T-helper 1 cell treated with Interleukin-12 subunit alpha and Interleukin-12 subunit beta and Interleukin-4 antibody, amounts not matched to agents 30 ng/mL and 1 ng/mL, for 36 hours (primary cell): ENCODE measurements at places on chromosomes 13 and 19. TPM values are rescaled to one million over a fixed set of nuclear protein-coding genes. Genes with fewer than 3 reads are reported as not detected.

Gene CEACAM16
- total RNA-seq = not detected in 2 replicates

Gene LGALS14
- total RNA-seq = 0.27 and 0.37 TPM in 2 replicates

Gene LYPD5
- total RNA-seq = 0.54 and 0.71 TPM in 2 replicates

Gene ZNF613
- 5.2 and 5.5 TPM in 2 replicates for total RNA-seq

Gene GAPDHS
- total RNA-seq = not detected in 2 replicates

Gene MEX3D
- total RNA-seq = 7.6 and 8.3 TPM in 2 replicates

Gene COL5A3
- total RNA-seq = 0.05 and 0.07 TPM in 2 replicates

Gene ACP5
- 29.0 and 29.6 TPM in 2 replicates for total RNA-seq

Gene IGFL2
- total RNA-seq = not detected in 2 replicates

Gene IL11
- 0.51 and 0.74 TPM in 2 replicates for total RNA-seq

Gene LENG1
- 7.1 and 8.9 TPM in 2 replicates for total RNA-seq

Gene NCR1
- total RNA-seq = not detected in 2 replicates

Gene LSM14A
- total RNA-seq = 124 and 131 TPM in 2 replicates

Gene SYCN
- total RNA-seq = not detected in 2 replicates

Gene SOX1
- not detected in 2 replicates for total RNA-seq

Gene YIPF2
- 27.0 and 32.0 TPM in 2 replicates for total RNA-seq

Gene ZNF578
- 0.22 and 0.37 TPM in 2 replicates for total RNA-seq

Gene FFAR1
- total RNA-seq = 0.07 and 0.17 TPM in 2 replicates

Gene SMIM44
- total RNA-seq = not detected in 2 replicates

Gene CGB8
- total RNA-seq = not detected in 2 replicates

Gene KLC3
- total RNA-seq = not detected in 2 replicates

Gene ONECUT3
- total RNA-seq = not detected in 2 replicates

Gene MBD3L2
- total RNA-seq = not detected in 2 replicates

Gene EFNA2
- total RNA-seq = not detected in 2 replicates

Gene MIR17HG
- 14.6 and 15.7 TPM in 2 replicates for total RNA-seq

Gene DACH1
- total RNA-seq = not detected in 2 replicates

Gene MYO16
- not detected in 2 replicates for total RNA-seq

Gene TMEM91
- total RNA-seq = 3.8 and 4.9 TPM in 2 replicates

Gene ANKRD24
- total RNA-seq = 0.63 and 0.69 TPM in 2 replicates

Gene NCAN
- 0.05 TPM in 1 of 2 replicates, not detected in the other for total RNA-seq

Gene MRPL4
- total RNA-seq = 76.8 and 81.8 TPM in 2 replicates

Gene RNF113B
- not detected in 2 replicates for total RNA-seq

Gene MLLT1
- total RNA-seq = 45.6 and 48.0 TPM in 2 replicates

Gene UBE2L5
- 0.22 TPM in 1 of 2 replicates, not detected in the other for total RNA-seq

Gene ICAM1
- 68.3 and 72.7 TPM in 2 replicates for total RNA-seq

Gene FOXO1
- 35.8 and 37.6 TPM in 2 replicates for total RNA-seq

Gene FBXO17
- 0.22 TPM in 1 of 2 replicates, not detected in the other for total RNA-seq

Gene F7
- total RNA-seq = not detected in 2 replicates

Gene PEAK3
- total RNA-seq = 1.2 TPM in 2 replicates
